H9 (cell line): ENCODE measurements at places on chromosomes 3 and 15.

DNA sequence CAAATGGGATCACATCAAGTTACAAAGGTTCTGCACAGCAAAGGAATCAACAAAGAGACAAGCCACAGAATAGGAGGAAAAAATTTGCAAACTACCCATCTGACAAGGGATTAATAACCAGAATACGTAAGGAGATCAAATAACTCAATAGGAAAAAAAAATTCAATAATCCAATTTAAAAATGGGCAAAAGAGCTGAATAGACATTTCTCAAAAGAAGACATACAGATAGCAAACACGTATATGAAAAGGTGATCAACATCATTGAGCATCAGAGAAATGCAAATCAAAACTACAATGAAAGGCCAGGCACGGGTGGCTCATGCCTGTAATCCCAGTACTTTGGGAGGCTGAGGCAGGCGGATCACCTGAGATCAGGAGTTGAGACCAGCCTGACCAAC, 23.5 kb upstream of the CPEB1 start:
- H3K36me3 ChIP-seq, result no peaks in the 10 kb centered on the region
- DNase-seq, result no peak
- H3K27me3 ChIP-seq, result no peaks in the 10 kb centered on the region
- H3K4me3 ChIP-seq, result no peak overlapping the region
- H3K4me1 ChIP-seq, result no peaks in the 10 kb centered on the region

DNA sequence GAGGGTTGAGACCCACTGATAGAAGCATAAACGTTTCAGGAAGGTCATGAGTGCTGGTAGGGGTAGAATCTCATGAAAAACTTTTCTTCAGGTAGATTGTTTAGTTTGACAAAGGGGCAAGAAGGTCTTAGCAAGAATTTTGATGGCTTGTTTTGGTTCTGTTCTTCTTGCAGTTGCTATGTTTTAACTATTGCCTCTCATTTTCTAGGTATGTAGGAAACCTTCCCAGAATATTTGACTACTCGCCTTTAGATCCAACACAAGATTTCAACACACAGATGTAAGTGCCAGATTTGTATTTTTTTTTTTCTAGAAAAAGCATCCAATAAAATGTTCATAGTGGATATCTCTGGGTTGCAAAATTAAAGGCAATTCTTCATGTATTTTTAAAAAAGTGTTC, 77.1 kb downstream of the USP13 start:
- no peak overlapping the region for H3K27ac ChIP-seq
- no peak for DNase-seq
- H3K27me3 ChIP-seq, result no peaks in the 10 kb centered on the region

DNA sequence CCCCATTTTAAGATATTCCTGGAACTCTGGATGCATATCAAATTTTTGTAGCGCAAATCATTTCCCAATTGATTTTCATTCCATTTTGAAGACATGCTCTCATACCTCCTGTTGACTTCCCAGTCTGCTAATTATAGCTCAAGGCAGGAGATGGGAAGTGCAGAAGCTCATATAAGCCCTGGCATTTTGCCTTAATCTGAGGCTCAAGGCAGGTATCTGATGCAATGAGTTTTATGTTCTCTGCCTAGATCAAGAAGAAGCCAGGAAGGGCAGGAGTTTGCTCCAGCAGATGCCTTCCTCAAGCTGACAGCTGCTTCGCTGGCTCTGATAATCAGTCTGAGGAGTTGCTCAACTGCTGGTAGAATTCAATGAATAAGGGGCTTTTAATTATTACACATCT, 65.6 kb upstream of the NEDD4 start:
- H3K4me1 ChIP-seq, result no peaks in the 10 kb centered on the region
- H3K27me3 ChIP-seq, result no peaks in the 10 kb centered on the region
- no peak overlapping the region for H3K27ac ChIP-seq

- H3K36me3 ChIP-seq, result peaks cover 37% of the 10 kb centered on the region
- no peak overlapping the region for H3K4me3 ChIP-seq
- no peaks in the 10 kb centered on the region for H3K27me3 ChIP-seq
- no peaks in the 10 kb centered on the region for H3K4me1 ChIP-seq
- DNase-seq, result peak; percentile 31
- H3K27ac ChIP-seq, result no peak overlapping the region
These were observed 110.2 kb downstream of the NR1I2 start for GRCh38 chr3:119891944-119892721.

- no peak overlapping the region for H3K4me3 ChIP-seq
- H3K36me3 ChIP-seq, result no peaks in the 10 kb centered on the region
- H3K4me1 ChIP-seq, result no peaks in the 10 kb centered on the region
- DNase-seq, result no peak
- H3K27ac ChIP-seq, result no peak overlapping the region
- H3K27me3 ChIP-seq, result no peaks in the 10 kb centered on the region
These were observed 6.8 kb downstream of the SERPINI1 start for GRCh38 chr3:167742338-167742737.

GRCh38 chr3:107432013-107432515, 54.8 kb downstream of the CCDC54 start:
- H3K36me3 ChIP-seq, result no peaks in the 10 kb centered on the region
- no peaks in the 10 kb centered on the region for H3K4me1 ChIP-seq
- H3K27me3 ChIP-seq, result peaks cover 8% of the 10 kb centered on the region; the same call in 1 of the 2 replicates
- H3K27ac ChIP-seq, result peak overlapping the region; percentile 83
